ENCODE measurements at places on chromosomes 16 and 17. TPM values are rescaled to one million over a fixed set of nuclear protein-coding genes. Genes with fewer than 3 reads are reported as not detected.

GRCh38 chr17:19242323-19242722 is 5.2 kb downstream of the EPN2 start:
- no peak for DNase-seq

DNA sequence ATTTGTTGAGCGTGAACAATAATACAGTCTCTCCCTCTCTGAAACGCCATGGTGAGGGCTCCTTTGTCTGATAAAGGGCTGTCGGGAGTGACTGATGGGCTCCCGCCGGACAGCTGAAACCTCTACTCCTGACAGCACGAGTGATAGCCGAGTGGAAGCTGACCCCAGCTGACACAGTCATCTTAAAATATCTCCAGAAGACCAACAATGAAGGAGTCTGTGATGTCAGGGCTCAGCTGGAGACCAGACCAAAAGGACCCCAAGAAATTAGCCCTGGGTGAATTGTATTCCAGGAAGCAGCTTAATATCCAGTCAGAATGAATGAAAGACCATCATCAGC is 22.4 kb downstream of the CCDC182 start:
- no peak for DNase-seq

GRCh38 chr17:27106347-27106981 is 187.4 kb upstream of the WSB1 start:
- no peak for DNase-seq

- no peak for DNase-seq
Measured at GRCh38 chr17:71527311-71527710, 593.5 kb upstream of the SOX9 start.

DNA sequence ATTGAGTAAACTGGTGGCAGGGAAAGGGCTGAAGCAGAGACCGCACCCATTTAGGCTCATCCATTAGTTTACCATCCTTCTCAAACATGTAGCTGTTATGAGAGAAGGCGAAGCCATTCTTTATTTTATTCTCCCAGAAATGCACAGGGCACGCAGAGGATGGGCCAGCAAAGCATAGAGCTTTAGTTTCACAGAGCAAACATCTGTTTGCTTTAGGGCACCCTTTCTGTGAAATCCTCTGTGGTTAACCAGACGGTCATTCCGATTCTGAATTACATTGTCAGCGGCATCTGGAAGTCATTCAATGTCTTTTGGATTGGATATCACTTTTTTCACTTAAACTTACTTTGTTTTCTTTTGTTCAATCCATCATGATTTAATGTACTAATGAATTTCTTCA is 96.0 kb downstream of the TOX3 start:
- DNase-seq: no peak

DNA sequence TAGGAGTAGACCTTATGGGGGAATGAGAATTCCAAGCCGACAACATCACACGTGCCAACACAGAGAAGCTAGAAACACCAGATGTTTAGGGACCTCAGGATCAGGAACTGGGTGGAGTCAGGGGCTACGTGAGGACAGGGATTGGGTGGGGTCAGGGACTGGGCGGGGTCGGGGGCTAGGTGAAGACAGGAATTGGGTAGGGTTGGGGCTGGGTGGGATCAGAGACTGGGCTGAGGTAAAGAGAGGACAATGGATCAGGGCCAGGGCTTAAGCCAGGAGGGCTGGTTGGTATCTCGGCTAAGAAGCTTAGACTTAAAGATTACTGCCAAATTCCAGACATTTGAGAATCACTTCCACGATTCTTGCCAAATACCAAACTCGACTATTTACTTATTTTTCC is 11.6 kb downstream of the TEKT5 start:
- DNase-seq: no peak

DNA sequence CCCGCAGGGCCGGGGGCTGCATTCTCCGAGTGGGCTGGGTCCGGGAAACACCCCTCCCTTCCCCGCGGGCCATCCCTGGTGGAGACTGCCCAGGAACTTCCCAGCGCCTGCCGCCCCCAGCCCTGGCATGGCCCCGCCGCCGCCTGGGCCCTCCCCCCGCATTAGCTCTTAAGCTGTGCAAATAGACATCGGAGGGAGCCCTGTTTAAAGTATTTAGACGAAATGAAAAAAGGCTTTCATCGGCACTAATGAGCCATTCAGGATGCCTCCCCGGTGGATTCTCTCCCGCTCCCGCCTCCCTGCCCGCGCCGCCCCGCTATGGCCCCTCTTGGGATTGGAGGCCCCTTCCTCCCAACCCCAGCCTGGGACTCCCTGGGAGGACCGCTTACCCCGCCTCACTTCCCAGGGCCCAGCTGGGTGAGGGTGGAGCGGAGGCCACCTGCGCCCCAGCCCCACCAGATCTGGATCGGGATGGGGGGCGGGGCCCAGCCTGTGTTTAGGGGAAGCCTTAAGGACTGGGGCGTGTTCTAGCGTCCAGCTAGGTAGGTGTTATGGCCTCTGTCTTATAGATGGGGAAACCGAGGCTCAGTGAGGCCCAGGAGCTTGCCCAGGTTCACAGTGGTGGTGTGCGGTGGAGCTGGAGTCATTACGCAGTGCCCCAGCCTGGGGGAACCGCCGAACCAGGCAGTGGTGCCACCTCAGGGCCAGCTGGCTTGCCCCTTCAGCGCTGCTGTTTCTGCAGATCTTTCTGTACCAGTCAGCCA is 19.7 kb downstream of the SEZ6 start:
- DNase-seq: no peak

DNA sequence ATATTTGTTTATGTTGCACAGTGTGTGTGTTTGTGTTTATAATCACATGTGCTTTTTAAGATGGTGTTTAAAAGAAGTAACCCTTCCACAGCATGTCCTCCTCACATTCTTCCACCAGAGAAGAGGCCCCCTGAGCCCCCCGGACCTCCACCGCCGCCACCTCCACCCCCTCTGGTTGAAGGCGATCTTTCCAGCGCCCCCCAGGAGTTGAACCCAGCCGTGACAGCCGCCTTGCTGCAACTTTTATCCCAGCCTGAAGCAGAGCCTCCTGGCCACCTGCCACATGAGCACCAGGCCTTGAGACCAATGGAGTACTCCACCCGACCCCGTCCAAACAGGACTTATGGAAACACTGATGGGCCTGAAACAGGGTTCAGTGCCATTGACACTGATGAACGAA is 69.2 kb downstream of the CDK12 start:
- DNase-seq: no peak

DNA sequence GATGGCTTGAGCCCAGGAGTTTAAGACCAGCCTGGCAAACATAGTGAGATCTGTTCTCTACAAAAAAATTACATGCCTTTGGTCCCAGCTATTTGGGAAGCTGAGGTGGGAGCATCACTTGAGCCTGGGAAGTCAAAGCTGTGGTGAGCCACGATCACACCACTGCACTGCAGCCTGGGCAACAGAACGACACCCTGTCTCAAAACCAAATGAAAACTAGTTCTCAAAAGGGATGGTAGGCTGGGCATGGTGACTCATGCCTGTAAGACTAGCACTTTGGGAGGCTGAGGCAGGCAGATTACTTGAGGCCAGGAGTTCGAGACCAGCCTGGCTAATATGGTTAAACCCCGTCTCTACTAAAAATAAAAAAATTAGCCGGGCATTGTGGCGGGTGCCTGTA is 31.1 kb downstream of the PPM1D start:
- DNase-seq: no peak

- no peak for DNase-seq
Measured at GRCh38 chr17:78196716-78197115, 9.6 kb downstream of the AFMID start.

- DNase-seq: no peak
Measured at GRCh38 chr17:38920374-38921291, 4.8 kb upstream of the LASP1NB start.

GRCh38 chr16:82972331-82972919 is 345.7 kb downstream of the CDH13 start:
- no peak for DNase-seq

CANT1 gene
- 101 TPM for total RNA-seq

ITGAX gene
- total RNA-seq: not detected

Data from HFFc6 (cell line).